ENCODE measurements at places on chromosomes 7 and 10.

DNA sequence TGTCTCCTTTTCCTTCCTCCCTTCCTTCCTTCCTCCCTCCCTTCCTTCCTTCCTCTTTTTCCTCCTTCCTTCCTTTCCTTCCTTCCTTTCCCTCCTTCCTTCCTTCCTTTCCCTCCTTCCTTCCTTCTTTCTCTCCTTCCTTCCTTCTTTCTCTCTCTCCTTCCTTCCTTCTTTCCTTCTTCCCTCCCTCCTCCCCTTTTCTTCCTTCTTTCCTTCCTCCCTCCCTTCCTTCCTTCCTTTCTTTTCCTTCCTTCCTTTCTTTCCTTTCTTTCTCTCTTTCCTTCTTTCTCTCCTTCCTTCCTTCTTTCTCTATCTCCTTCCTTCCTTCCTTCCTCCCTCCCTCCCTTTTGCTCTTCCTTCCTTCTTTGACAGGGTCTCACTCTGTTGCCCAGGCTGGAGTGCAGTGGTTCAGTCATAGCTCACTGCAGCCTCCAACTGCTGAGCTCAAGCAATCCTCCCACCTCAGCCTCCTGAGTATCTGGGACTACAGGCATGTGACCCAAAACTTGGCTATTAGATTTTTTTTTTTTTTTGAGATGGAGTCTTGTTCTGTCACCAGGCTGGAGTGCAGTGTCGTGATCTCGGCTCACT lies 15.9 kb upstream of the CYTH3 start:
- no peak for DNase-seq

GRCh38 chr7:114141415-114141814 lies 222.6 kb upstream of the PPP1R3A start:
- DNase-seq, result no peak

DNA sequence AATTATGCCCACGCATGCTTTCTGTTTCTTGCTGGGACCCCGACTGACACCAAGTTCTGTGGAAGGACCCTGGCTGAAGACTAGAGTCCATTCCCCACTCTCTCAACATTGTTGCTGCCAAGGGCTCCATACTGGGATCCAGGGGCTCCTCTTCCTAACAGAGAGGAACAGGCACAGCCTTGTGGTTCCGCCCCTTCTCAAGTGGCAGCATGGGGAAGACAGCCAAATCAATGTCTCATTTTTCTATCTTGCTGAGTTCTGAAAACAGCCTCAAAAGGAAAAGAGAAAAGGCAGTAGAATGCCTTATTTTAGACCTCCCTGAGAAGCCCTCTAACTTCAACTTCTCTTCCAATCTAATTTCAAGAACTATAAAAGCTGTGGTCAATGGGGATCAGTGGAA lies 23.7 kb upstream of the LAMB1 start:
- no peak for DNase-seq

DNA sequence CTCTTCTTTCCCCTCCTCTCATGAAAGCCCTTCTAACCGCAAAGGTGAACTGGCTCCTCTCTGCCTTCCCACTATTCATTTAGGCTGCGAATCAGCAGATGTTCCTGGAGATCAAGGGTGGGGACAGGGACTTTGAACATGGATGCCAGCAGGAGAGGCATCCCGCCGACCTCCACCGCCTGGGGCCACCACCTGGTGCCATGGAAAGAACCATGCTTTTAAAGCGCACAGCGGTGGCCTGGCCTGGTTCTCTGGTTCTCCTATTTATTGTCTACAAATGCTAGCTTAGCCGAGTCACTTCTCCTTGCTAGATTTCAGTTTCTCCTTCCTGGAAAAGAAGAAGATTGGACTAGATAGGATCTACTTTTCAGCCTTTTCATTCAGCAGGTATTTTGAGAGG lies 43.2 kb upstream of the KCNMA1 start:
- DNase-seq, result no peak

DNA sequence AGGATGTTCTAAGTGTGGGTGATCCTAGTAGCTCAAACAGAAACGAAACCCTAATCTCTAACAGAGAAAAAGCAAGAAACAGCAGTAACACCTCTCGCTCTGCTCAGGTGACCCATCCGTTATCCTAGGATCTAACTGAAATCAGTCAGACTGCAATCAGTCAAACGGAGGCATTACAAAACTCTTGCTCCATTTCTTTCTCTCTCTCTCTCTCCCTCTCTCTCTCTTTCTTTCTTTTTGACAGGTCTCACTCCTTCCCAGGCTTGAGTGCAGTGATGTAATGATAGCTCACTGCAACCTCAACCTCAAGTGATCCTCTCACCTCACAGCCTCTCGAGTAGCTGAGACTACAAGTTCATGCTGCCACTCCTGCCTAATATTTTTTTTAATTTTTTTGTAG lies 1283.5 kb upstream of the CELF2 start:
- DNase-seq, result no peak

DNA sequence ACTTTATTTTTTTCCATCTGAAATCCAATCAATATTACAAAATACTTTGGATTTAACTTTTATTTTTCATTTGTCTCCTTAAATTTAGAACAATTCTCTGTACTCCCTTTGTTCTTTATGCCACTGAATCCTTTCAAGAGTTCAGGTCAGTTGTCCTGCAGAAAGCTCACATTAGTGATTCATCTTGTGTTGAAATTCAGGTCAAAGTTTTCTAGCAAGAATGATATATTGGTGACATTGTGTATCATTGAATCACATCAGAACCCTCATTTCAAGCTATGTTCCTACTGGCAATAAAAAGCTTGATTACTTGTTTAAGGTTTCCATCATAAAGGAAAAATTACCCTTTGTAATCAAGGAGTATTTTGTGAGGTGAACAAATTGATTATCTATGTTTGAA lies 378.8 kb upstream of the STEAP1 start:
- DNase-seq, result no peak

DNA sequence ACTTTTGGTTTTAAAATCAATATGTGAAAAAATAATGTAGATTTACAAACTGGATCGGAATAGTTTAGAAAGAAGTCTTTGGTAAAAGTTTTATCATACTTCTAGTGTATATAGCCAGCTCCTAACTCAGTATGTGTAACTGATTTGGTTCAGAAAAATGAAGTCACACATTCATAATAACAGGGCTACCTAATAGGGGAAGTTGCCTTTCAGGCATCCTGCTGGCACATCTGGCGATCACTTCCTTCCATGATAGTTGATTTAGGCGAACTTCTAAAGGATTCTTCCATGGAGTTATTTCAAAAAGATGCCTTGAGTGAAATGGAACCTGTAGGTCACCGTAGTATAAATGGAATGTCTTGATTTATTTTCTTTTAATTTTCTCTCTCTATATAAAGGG lies 69.1 kb downstream of the SHH start:
- no peak for DNase-seq

GRCh38 chr10:74310652-74311257 lies 159.7 kb downstream of the ADK start:
- DNase-seq, result no peak

- no peak for DNase-seq
Measured at GRCh38 chr10:53209944-53210611, 437.5 kb upstream of the MBL2 start.

GRCh38 chr10:124741281-124741921 lies 2.8 kb downstream of the FAM53B start:
- DNase-seq, result peak; percentile 64

DNA sequence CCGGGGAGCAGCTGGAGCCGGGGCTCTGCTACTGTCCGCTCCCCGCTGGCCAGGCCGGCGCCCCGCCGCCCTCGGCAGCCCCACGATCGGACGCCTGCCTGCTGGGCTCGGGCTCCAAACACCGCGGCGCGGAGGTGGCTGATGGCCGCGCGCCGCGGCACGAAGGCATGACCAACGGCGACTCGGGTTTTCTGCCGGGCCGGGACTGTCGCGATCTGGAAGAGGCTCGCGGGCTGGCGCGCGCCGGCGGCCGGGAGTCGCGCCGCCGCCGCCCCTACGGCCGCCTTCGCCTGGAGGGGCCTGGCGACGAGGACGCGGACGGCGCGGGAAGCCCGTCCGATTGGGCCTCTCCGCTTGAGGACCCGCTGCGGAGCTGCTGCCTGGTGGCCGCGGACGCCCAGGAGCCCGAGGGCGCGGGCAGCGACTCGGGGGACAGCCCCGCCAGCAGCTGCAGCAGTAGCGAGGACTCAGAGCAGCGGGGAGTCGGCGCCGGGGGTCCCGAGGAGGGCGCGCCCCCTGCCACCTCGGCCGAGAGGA lies 570 bp downstream of the TBC1D12 start:
- DNase-seq, result no peak

GRCh38 chr7:27277628-27278027 lies 35.0 kb downstream of the EVX1 start:
- no peak for DNase-seq

DNA sequence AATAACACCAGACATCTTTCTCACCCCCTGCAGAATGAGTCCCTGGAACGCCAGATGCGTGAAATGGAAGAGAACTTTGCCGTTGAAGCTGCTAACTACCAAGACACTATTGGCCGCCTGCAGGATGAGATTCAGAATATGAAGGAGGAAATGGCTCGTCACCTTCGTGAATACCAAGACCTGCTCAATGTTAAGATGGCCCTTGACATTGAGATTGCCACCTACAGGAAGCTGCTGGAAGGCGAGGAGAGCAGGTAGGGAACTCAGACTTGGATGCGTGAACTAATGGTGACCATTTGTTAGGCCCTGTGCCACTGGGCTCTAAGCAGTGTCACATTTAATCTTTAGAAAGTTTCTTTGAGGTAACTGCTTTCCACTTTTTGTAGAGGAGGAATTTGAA lies 7.1 kb downstream of the VIM start:
- DNase-seq, result no peak

DNA sequence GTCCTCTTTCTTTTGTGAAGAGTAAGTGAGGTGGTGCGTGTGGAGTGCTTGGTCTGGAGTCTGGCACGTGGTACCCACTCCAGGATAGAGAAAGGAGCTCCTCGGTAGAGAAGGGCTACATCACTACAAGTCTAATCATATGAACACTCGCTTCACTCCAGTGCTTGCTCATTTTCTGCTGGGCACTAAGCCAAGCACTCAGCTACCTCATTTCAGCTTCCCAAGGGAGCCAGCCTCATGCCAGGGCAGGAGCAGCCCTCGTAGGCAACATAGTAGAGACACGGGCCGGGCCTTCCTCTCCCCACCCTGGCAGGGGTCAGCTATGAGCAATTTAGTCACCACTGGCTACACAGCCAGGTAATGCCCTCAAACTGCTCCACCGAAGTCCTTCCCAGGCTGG lies 11.4 kb upstream of the HSPA12A start:
- DNase-seq, result no peak

GRCh38 chr10:127928021-127928806 lies 21.3 kb downstream of the PTPRE start:
- no peak for DNase-seq

DNA sequence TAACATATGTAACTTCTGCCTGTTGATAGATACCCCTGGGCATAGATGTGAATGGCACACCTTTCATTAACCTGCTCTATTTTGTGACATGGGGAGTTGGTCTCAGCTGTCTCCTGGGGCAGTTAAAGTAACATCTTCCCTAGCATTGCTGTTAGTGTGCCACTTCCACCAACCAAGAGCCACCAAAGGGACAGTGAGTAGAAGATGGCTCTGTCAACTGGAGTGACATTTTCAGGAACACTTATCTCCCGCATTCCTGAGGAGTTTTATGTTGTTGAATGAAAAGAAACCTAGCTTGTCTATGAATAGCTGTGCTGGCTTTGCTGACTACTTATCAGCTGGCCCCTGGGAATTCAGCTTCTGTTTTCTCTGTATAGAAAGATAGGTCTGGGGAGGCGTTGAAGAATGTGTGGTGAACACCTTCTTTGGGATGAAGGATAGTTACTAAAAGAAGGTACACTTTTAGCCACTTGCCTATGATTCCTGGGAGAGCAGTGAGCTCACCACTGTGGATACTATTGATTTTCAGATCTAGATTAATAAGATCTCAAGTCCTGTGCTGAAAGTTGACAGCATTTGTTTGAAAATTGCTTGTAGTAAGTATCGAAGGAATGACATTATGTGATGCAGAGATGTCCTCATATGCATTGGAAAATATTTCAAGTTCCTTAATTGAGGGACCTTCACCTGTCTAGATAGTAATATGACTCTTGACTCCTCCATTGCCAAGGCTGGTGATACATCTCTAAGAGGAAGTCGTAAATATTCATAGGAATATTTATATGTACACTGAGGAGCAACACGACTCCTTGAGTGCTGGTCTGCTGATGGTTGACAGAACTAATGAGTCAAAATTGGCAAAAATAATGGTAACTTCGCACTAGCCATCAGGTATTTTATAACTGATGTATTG lies 7.6 kb downstream of the STARD3NL start:
- no peak for DNase-seq

DNA sequence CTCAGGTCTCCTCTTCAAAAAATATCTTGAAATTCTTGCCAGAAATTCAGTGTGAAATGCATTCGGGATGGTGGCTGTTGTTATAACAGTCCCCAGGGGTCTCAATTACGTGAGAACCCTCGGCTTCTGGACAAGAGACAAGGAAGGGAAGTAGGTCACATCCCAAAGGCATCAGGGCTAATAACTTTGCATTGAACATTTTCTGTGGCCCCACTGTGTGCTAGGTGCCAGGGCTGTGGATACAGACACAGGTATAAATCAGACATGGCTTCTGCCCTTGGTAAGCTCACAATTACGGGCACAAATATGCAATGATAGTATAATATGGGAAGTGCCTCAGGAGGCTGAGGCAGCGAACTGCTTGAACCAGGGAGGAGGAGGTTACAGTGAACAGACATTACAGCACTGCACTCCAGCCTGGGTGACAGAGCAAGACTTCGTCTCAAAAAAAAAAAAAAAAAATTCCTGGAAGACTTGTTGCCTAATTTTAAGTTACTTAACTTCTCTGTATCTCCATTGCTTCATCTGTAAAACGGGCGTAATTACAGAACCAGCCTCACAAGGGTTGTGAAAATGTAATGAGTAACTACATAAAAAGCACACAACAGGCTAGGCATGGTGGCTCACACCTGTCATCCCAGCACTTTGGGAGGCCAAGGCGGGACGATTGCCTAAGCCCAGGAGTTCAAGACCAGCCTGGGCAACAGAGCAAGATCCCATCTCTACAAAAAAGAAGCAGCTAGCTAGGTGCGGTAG lies 2.5 kb upstream of the RHBDD2 start:
- no peak for DNase-seq

- no peak for DNase-seq
Measured at GRCh38 chr7:139744768-139745677, 32.8 kb downstream of the HIPK2 start.

DNA sequence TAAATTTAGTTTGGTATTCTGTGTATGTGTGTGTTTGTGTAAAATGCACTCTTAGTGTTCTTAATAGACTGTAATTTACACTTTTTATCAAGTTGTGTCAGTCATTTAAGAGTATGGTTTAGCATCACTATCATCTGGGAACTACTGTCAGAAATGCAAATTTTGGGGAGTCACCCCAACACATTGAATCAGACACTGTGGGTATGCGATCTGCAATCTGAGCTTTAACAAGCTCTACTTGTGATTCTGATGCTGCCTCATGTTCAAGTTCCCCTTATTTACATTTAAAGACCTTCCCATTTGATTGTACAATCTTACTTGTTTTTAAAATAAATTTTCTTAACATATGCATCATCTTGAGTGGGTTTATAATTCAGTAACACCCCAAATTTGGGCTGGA lies 218.1 kb upstream of the FOXP2 start:
- no peak for DNase-seq
